ENCODE measurements at places on chromosomes 13 and 19.

DNA sequence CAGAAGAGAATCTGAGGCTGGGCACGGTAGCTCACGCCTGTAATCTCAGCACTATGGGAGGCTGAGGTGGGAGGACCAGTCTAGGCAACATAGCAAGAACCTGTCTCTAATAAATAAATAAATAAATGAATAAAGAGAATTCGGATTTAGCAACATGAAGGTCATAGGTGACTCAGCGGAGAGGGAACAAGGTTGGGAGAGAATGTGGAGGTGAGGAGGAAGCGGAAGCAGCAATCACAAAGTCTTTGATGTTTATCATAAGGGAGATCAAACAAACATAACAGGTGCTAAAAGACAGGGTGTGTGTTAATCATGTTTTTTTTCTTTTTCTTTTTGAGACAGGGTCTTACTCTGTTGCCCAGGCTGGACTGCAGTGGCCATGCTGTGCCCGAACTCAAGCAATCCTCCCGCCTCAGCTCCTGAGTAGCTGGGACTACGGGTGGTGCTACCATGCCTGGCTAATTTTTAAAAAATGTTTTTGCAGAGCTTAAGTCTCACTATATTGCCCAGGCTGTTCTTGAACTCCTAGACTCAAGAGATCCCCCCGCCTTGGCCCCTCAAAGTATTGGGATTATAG lies 16.3 kb downstream of the PBX4 start:
- no peak for DNase-seq

GRCh38 chr13:45119469-45119990 lies 780 bp upstream of the GTF2F2 start:
- DNase-seq: no peak

DNA sequence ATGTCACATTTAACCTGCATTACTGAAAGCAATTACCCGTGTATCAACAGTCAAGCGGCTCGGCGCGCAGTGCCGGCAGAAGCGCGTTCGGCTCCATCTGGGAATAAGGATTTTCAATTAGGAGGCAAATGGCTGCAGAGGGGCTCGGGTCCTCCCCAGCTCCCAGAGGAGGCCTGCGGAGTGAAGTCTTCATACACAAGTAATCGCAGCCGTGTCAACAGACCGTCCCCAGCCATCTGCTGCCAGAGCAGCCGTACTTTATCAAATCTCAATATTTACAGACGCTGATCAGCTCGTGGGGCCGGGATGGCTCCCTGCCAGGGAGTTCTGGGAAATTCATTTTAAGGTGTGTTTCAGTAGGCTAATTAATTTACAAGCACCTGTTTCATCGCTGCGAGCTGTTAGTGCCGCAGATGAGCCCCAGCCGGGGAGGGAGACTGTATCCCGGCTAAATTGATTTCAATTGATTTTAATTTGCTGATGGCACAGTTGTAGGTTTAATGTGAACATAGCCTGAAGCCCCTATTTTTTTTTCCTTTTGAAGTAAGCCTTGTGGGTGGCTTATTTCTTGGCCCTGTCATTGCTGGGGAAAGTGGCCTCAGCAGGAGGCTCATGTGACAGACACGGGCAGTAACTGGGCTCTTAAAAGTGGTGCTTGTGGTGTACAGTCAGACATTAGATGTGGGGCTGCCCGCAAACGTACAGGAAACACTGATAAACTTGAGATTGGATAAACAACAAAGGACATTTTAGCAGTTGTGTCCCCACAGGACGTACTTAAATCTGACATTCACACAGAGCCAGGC lies 252.7 kb downstream of the TEX29 start:
- no peak for DNase-seq

DNA sequence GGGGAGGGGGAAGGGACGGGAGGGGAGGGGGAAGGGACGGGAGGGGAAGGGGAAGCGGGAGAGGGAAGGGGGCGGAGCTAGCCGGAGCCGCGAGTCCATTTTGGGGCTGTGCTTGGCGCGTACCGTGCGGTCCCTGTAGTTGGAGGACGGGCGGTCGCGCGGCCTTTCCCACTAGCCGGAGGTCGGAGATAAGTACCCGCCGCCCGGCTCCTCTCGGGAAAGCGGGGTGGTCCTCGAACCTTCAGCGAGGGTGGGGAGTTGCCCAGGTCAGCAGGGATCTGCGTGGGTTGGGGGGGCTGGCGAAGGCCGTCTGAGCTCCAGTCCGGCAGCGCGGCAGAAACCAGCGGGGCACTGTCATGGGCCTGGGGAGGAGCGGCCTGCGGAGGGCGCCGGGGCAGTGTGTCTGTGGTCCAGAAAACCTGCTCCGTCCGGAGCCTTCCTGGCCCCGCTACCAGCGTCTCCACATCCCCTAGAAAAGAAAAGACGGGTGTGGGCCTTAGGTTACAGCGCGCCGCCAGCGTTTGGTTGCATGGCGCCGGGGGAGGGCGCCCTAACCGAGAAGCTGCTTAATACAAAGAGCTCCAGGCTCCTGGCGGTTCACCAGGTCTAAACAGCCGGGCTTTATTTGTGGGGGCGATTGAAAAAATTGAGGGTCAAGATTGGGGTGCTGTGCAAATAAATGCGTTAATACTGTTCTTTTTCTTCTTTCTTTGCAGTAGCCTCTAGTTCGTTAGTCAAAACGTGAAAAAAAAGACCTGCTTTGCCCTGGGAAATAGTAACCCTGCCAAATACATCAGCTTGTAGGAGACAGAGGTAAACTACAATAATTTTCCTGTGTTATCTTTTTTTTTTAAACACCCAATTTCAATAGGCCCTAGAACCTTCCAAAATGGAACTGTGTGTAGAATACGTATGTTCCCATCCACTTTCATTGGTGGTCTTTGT lies at the start of gene TRIM13:
TSS of gene TRIM13 (plus strand) at position 92 of the 945 bp plus-strand sequence. CDS start 14,899 bp downstream, outside the sequence.
- DNase-seq: peak; percentile 50

DNA sequence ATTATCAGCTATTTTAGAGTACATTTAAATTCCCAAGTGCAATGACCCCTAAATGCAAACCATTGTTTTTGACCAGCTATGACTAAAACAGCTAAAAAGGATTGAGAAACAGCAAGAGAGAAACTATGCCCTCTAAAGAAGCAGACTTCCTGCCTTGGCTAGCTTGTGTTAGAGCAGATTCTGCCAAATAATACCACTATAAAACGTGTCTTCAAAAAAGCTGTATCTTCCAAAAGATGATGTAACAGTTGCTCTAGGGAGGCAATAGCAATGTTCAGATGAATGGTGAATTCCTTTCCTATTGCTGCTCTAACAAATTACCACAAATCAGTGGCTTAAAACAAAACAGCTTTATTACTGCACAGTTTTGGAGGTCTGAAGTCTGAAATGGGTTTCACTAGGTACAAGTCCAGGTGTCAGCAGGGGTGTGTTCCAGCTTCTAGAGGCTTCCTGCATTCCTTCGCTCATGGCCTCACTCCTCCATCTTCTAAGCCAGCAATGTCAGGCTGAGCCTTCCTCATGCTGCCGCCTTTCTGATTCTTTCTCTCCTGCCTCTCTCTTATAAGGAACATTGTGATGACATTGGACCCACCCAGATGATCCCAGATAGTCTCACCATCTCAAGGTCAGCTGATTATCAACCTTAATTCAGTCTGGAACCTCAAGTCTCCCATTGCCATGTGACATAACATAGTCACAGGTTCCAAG lies 84.5 kb downstream of the LRRC63 start:
- peak; percentile 77 for DNase-seq

DNA sequence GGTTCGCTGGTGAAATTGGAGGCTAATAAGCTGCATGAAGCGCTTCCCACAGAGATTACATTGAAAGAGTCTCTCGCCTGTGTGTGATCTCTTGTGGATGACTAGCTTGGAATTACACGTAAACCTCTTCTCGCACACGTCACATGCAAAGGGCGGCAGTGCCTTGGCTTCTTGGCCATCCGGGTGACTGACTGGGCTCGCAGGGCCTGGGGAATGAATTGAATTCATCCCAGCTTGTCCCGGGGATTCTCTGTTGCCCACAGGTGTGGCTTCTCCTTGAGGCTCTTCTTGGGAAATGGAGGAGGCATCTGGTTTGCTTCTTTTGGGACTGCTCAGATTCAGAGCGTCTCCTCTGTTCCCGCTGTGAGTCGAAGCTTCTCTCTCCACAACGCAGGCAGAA lies 19.8 kb downstream of the ZSCAN5C start:
- no peak for DNase-seq

- no peak for DNase-seq
These were observed 24.7 kb downstream of the OLFM2 start for GRCh38 chr19:9911524-9912185.

- no peak for DNase-seq
These were observed 4.1 kb downstream of the IGFL4 start for GRCh38 chr19:46036744-46037128.

- no peak for DNase-seq
These were observed 171.2 kb downstream of the ITGBL1 start for GRCh38 chr13:101623470-101624209.

All from kidney epithelial cell (primary cell).